ENCODE measurements at places on chromosomes 5 and 9. TPM values are rescaled to one million over a fixed set of nuclear protein-coding genes. Genes with fewer than 3 reads are reported as not detected.

FBXL7 gene
- not detected for total RNA-seq

LCN9 gene
- total RNA-seq, result not detected

GABRB2 gene
- total RNA-seq, result not detected

MUSK gene
- total RNA-seq, result not detected

PSMD5 gene
- 54.0 TPM for total RNA-seq

FRRS1L gene
- not detected for total RNA-seq

TNC gene
- 0.05 TPM for total RNA-seq

SLU7 gene
- total RNA-seq, result 48.6 TPM

S1PR3 gene
- total RNA-seq, result 0.22 TPM

IRX2 gene
- total RNA-seq, result not detected

GRXCR2 gene
- not detected for total RNA-seq

PCSK1 gene
- not detected for total RNA-seq

TTC16 gene
- 0.22 TPM for total RNA-seq

MORN5 gene
- not detected for total RNA-seq

DMRT3 gene
- not detected for total RNA-seq

RECK gene
- total RNA-seq, result 6.2 TPM

LRRC19 gene
- not detected for total RNA-seq

PCDHB6 gene
- total RNA-seq, result not detected

KIF24 gene
- total RNA-seq, result 5.3 TPM

OBP2B gene
- total RNA-seq, result not detected

MAST4 gene
- total RNA-seq, result 65.8 TPM

TAF9 gene
- total RNA-seq, result 52.7 TPM

FOXI1 gene
- total RNA-seq, result not detected

ZBTB6 gene
- 14.9 TPM for total RNA-seq

HMGCS1 gene
- 109 TPM for total RNA-seq

ISL1 gene
- not detected for total RNA-seq

OTP gene
- total RNA-seq, result not detected

GDNF gene
- total RNA-seq, result not detected

SAXO1 gene
- total RNA-seq, result not detected

FOXD4L5 gene
- 0.32 TPM for total RNA-seq

NUTM2G gene
- total RNA-seq, result not detected

ANKRD18B gene
- 2.4 TPM for total RNA-seq

PRUNE2 gene
- total RNA-seq, result 1.6 TPM

SLC24A2 gene
- not detected for total RNA-seq

F2RL2 gene
- total RNA-seq, result not detected

THBS4 gene
- total RNA-seq, result 0.73 TPM

ZFP37 gene
- 0.15 TPM for total RNA-seq

SPINK4 gene
- total RNA-seq, result not detected

DNAI1 gene
- not detected for total RNA-seq

CDX1 gene
- not detected for total RNA-seq

ANAPC2 gene
- 77.9 TPM for total RNA-seq

ERCC8 gene
- 9.1 TPM for total RNA-seq

ADAMTS19 gene
- total RNA-seq, result not detected

ERMP1 gene
- total RNA-seq, result 40.9 TPM

EGR1 gene
- 15.9 TPM for total RNA-seq

PCA3 gene
- total RNA-seq, result not detected

ZNF484 gene
- total RNA-seq, result 13.0 TPM

TICAM2 gene
- total RNA-seq, result 3.5 TPM

All from T-helper 1 cell treated with Interleukin-12 subunit alpha and Interleukin-12 subunit beta and Interleukin-4 antibody, amounts not matched to agents 30 ng/mL and 1 ng/mL, for 36 hours (primary cell).